ENCODE measurements at places on chromosomes 1 and 21. TPM values are rescaled to one million over a fixed set of nuclear protein-coding genes. Genes with fewer than 3 reads are reported as not detected.
A peak's percentile ranks its signal among the peaks of the same experiment; 100 is the strongest.

The WNT2B gene
- 4.7 TPM for total RNA-seq

The DNAJC8 gene
- total RNA-seq = 71.7 TPM

The PRKAA2 gene
- 11.6 TPM for total RNA-seq

The KCNN3 gene
- 5.6 TPM for total RNA-seq

The ATP1A4 gene
- 0.19 TPM for total RNA-seq

The S100A2 gene
- 152 TPM for total RNA-seq

The PDE4DIP gene
- total RNA-seq = 148 TPM

- H3K4me3 ChIP-seq = no peak overlapping the region
- H3K36me3 ChIP-seq = no peaks in the 10 kb centered on the region
- DNase-seq = no peak
- H3K27me3 ChIP-seq = no peaks in the 10 kb centered on the region
- no peaks in the 10 kb centered on the region for H3K4me1 ChIP-seq
- H3K27ac ChIP-seq = no peak overlapping the region
Observed at GRCh38 chr1:165325460-165326203, 30.9 kb downstream of the LMX1A start.

DNA sequence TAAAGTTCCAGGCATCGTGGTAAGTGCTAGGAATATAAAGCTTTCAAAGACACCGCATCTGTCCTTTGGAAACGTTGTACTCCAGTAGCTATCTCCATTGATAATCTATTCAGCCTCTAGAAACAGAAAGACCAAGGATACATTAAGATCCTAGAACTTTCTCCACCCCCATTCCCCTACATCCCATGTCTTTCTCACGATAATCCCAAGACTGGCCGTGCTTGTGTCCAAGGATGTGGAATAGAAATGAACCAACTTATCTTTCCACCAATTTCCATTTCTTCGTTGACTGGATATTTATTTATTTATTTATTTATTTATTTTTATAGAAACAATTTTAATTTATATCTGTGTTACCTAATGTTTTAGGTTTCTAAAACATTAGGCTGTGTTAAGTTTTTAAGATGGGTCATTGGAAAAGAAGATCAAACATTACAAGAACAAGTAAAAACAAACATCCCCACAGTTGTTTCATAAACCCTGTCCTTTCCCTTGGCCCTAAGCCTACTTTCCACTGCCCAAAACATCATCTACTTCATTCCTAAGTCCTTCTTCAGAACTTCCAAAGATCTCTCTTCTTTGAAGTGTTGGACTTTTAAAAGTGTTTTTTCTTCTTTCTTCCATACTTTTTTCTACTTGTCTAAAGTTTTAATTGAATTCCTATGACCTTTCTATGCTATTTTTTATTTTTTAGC, 39.7 kb downstream of the LRRC8C start:
- no peaks in the 10 kb centered on the region for H3K27me3 ChIP-seq
- H3K27ac ChIP-seq = no peak overlapping the region
- no peak overlapping the region for H3K4me3 ChIP-seq
- no peaks in the 10 kb centered on the region for H3K36me3 ChIP-seq

DNA sequence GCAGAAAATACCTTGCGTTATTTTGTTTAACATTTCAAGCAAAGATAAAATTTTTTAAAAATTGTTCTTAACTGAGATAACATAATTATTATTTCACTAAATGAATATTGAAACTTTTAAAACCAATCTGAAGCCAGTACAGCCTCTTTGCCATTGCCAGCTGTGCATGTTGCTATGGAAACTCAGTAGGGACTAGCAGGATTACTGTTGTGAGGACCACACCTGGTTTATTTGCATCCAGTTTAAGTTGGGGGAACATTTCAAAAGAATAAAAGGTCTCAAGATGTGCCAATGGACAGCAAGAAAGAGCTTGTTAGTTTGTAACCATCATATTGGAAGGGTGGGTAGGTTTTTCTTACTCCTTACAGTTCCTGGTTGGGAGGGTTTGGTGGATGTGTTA, 80.7 kb downstream of the POU2F1 start:
- H3K36me3 ChIP-seq = no peaks in the 10 kb centered on the region
- H3K4me3 ChIP-seq = no peak overlapping the region
- peaks cover 2% of the 10 kb centered on the region for H3K4me1 ChIP-seq
- H3K27ac ChIP-seq = no peak overlapping the region
- no peaks in the 10 kb centered on the region for H3K27me3 ChIP-seq

DNA sequence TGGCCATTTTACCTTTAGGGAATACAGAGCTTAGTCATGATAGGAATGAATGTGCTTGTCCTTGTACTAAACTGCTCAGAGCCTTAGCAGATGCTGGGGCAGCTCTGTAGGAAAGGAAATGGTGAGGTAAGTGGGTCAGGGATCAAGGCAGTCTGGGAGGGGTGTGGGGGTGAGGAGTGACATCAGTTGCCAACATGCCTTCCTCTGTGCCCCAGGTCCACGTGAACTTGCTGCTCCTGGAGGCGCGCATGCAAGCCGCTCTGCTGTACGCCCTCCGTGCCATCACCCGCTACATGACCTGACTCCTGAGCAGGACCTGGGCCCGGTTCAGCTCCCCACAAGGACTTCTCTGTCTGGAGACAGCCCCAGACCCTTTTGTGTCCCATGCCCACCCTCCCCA, 21.2 kb downstream of the SESN2 start:
- no peaks in the 10 kb centered on the region for H3K27me3 ChIP-seq
- H3K4me3 ChIP-seq = no peak overlapping the region
- H3K27ac ChIP-seq = peak overlapping the region; percentile 43
- H3K36me3 ChIP-seq = no peaks in the 10 kb centered on the region
- H3K4me1 ChIP-seq = peaks cover 5% of the 10 kb centered on the region

DNA sequence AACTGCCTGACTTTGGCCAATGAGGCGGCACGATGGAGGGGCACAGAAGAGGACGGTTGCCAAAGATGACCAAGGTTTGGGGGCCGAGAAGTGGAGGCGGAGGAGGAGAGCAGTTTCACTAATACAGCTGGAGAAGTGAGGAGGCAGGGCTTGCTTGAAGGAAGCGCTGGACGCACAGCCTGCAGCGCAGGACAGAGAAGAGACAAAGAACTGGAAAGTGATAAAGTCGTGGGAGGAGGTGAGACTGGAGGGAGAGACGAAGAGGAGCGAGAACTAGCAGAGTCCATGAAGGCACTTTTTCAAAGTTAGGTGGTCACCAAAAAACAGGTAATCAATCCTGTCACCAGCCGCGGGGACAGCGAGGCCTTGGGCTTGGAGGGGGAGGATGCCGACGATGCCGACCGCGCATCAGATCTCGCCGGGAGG, 771 bp downstream of the PACC1 start:
- no peak overlapping the region for H3K27ac ChIP-seq
- peaks cover 2% of the 10 kb centered on the region for H3K36me3 ChIP-seq
- no peaks in the 10 kb centered on the region for H3K27me3 ChIP-seq
- H3K4me3 ChIP-seq = peak overlapping the region; percentile 76
- no peak for DNase-seq

GRCh38 chr21:31213787-31214186, 130.3 kb downstream of the TIAM1 start:
- no peak for DNase-seq
- H3K4me1 ChIP-seq = no peaks in the 10 kb centered on the region
- no peaks in the 10 kb centered on the region for H3K27me3 ChIP-seq
- H3K36me3 ChIP-seq = no peaks in the 10 kb centered on the region
- no peak overlapping the region for H3K4me3 ChIP-seq

- no peak for DNase-seq
- H3K4me1 ChIP-seq = no peaks in the 10 kb centered on the region
- no peak overlapping the region for H3K4me3 ChIP-seq
Observed at GRCh38 chr1:221888218-221888617, 146.3 kb upstream of the DUSP10 start.

- H3K4me1 ChIP-seq = no peaks in the 10 kb centered on the region
- no peak overlapping the region for H3K4me3 ChIP-seq
- no peaks in the 10 kb centered on the region for H3K27me3 ChIP-seq
- no peaks in the 10 kb centered on the region for H3K36me3 ChIP-seq
- DNase-seq = peak; percentile 22
Observed at GRCh38 chr21:35585878-35586277, 474.4 kb downstream of the SETD4 start.

DNA sequence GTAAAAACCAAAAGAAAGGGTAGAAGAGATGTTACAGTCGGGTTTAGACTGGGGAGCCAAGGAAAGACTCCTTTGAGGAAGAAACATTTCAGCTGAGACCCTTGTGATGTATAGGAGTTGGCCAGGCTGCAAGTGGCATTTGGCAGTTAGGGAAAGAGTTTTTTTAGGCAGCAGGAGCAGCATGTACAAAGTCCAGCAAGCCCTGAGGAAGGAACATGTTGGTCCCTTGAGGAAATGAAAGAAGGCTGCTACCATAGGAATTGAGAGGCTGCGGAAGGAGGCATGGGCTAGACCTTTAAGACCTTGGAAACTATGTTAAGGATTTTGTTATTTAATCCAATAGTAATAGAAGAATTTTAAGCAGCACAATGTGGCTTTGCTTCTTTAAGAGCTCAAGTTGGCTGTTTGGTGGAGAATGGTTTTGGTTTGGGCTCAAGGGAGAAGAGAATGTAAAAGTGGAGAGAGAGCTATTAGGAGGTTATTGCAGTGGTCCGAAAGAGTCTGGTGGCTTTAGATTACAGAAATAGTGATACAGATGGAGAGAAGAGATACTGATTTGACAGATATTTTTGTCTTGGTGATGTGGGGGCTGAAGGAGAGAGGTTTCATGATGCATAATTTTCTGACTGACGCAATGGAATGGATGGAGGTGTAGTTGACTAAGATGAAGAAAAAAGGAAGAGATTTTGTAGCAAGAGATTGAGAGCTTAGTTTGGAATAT, 26.6 kb downstream of the SMAP2 start:
- no peaks in the 10 kb centered on the region for H3K27me3 ChIP-seq
- H3K27ac ChIP-seq = no peak overlapping the region
- no peaks in the 10 kb centered on the region for H3K4me1 ChIP-seq

- H3K36me3 ChIP-seq = no peaks in the 10 kb centered on the region
- no peaks in the 10 kb centered on the region for H3K27me3 ChIP-seq
- H3K4me3 ChIP-seq = no peak overlapping the region
- DNase-seq = no peak
- H3K4me1 ChIP-seq = no peaks in the 10 kb centered on the region
Observed at GRCh38 chr1:113542221-113542701, 151.9 kb downstream of the MAGI3 start.

DNA sequence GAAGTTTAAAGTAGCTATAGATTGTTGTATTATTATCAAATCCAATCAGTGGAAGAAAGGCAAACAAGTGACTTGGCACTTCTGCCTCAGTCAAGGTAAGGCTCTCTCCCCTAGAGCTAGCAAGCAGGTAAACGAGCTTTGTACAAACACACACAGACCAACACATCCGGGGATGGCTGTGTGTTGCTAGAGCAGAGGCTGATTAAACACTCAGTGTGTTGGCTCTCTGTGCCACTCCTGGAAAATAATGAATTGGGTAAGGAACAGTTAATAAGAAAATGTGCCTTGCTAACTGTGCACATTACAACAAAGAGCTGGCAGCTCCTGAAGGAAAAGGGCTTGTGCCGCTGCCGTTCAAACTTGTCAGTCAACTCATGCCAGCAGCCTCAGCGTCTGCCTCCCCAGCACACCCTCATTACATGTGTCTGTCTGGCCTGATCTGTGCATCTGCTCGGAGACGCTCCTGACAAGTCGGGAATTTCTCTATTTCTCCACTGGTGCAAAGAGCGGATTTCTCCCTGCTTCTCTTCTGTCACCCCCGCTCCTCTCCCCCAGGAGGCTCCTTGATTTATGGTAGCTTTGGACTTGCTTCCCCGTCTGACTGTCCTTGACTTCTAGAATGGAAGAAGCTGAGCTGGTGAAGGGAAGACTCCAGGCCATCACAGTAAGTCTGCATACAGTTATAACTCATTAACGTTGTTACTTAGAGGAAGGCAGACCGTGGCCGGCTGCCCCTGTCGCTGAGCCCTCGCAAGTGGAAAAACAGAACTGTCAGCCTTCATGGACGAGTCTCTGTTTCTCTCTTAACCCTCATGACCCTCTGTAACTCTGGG, at the start of gene PALMD:
TSS of gene PALMD (plus strand) at position 415 of the 833 bp plus-strand sequence. CDS start at position 620, 205 bp downstream.
- no peaks in the 10 kb centered on the region for H3K4me1 ChIP-seq
- peak; percentile 63 for DNase-seq
- no peaks in the 10 kb centered on the region for H3K27me3 ChIP-seq
- H3K36me3 ChIP-seq = no peaks in the 10 kb centered on the region
- H3K4me3 ChIP-seq = peak within 1 kb of the TSS; percentile 57

DNA sequence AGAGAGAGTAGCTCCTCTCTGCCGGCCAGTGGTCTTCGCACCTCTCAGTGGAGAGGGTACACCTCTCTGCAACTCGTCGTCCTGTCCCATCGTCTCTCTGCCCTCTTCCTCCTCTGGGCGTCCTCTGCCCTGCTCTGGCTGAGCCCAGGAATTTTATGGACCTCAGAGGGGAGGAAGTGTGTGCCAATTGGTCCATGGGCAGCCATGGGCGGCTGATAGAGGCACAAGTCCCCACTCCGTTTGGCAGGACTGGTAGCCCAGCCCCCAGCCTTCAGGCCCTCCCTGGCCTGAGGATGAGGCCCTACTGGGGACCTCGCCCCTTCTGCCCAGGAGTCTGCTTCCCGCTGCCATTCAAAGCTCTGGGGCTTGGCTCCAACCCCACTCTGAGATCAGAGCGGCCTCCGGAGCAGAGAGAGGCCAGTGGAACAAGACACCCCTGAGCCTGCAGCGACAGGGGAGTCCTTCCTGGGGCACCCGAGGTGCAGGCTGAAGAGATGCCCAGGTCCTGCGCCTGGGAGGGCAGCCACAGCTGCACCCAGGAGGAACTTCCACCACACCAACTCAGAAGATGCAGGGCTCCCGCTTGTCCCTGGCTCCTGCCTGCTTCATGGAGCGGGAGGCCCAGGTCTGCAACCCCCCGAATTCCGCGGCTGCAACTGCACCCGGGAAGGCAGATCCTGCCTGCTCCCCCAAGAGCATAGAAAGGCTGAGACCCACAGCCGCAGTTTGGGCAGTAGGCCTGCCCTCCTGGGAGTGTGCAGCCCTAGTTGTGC, 659.9 kb downstream of the KCNT2 start:
- no peaks in the 10 kb centered on the region for H3K27me3 ChIP-seq
- no peaks in the 10 kb centered on the region for H3K4me1 ChIP-seq
- no peak for DNase-seq
- H3K36me3 ChIP-seq = no peaks in the 10 kb centered on the region

- no peak overlapping the region for H3K4me3 ChIP-seq
- no peaks in the 10 kb centered on the region for H3K27me3 ChIP-seq
- no peaks in the 10 kb centered on the region for H3K36me3 ChIP-seq
- no peak overlapping the region for H3K27ac ChIP-seq
Observed at GRCh38 chr1:14067711-14068110, 367.7 kb downstream of the PRDM2 start.

GRCh38 chr1:163166886-163167555, 35.7 kb downstream of the RGS5 start:
- H3K36me3 ChIP-seq = no peaks in the 10 kb centered on the region
- H3K27me3 ChIP-seq = no peaks in the 10 kb centered on the region
- H3K4me1 ChIP-seq = no peaks in the 10 kb centered on the region
- DNase-seq = no peak
- no peak overlapping the region for H3K4me3 ChIP-seq

- no peak overlapping the region for H3K27ac ChIP-seq
- H3K27me3 ChIP-seq = no peaks in the 10 kb centered on the region
- DNase-seq = no peak
- no peaks in the 10 kb centered on the region for H3K4me1 ChIP-seq
- H3K4me3 ChIP-seq = no peak overlapping the region
- peaks cover 30% of the 10 kb centered on the region for H3K36me3 ChIP-seq
Observed at GRCh38 chr1:236027104-236027503, 37.8 kb downstream of the NID1 start.

GRCh38 chr1:226002667-226003501, 3.7 kb upstream of the SDE2 start:
- no peaks in the 10 kb centered on the region for H3K27me3 ChIP-seq
- no peaks in the 10 kb centered on the region for H3K36me3 ChIP-seq
- peaks cover 3% of the 10 kb centered on the region for H3K4me1 ChIP-seq
- DNase-seq = peak; percentile 85
- H3K4me3 ChIP-seq = peak overlapping the region; percentile 28

- no peaks in the 10 kb centered on the region for H3K27me3 ChIP-seq
- no peak overlapping the region for H3K4me3 ChIP-seq
Observed at GRCh38 chr1:66503841-66504470, 30.0 kb upstream of the SGIP1 start.

- H3K36me3 ChIP-seq = no peaks in the 10 kb centered on the region
- no peak overlapping the region for H3K4me3 ChIP-seq
- DNase-seq = no peak
- no peak overlapping the region for H3K27ac ChIP-seq
Observed at GRCh38 chr1:111275079-111275478, 15.6 kb upstream of the CHIA start.

All from kidney (tissue), 22 donors.